Sigmoid colon (tissue), 7 donors: ENCODE measurements at places on chromosomes 16 and 17.

- DNase-seq = no peak
- H3K27me3 ChIP-seq = no peaks in the 10 kb centered on the region
- H3K27ac ChIP-seq = no peak overlapping the region
- H3K36me3 ChIP-seq = no peaks in the 10 kb centered on the region
- no peaks in the 10 kb centered on the region for H3K4me1 ChIP-seq
These were observed 756.4 kb upstream of the EEF2KMT start for GRCh38 chr16:5854027-5854426.

DNA sequence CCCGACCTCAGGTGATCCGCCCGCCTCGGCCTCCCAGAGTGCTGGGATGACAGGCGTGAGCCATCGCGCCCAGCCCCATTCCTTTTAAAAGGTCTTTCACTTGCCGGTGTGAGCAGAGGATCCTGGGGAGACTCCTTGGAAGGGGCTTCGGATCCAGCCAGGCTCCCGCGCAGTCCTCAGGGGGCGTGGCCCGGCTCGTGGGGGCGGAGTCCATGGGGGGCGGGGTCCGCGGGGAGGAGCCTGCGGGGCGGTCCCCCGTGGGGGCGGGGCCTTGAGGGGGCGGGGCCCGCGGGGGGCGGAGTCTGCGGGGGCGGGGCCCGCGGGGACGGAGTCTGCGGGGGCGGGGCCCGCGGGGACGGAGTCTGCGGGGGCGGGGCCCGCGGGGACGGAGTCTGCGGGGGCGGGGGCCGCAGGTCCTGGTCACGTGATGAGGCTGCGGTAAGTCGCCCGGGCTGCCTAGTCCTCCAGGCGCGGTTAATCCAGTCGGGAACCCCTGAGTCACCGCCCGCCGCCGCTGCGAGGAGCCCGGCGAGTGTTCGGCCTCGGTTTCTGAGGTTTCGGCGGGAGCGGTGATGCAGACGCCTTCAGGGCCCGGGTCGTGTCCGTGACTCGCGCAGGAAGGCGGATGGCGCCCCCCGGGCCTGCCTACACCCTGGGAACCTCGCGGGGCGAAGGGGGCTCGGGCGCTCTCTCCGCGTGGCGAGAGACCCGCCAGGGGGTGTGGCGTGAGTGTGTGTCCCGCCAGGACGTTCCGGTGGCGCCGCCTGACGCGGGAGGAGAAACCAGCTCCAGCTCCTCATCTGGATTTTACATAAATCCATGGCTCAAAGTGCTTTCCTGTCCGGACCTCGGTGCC is 23.6 kb upstream of the ABR start:
- H3K4me1 ChIP-seq = peaks cover 7% of the 10 kb centered on the region
- no peaks in the 10 kb centered on the region for H3K27me3 ChIP-seq
- H3K36me3 ChIP-seq = no peaks in the 10 kb centered on the region
- peak; percentile 90 for DNase-seq
- H3K27ac ChIP-seq = peak overlapping the region; percentile 80

DNA sequence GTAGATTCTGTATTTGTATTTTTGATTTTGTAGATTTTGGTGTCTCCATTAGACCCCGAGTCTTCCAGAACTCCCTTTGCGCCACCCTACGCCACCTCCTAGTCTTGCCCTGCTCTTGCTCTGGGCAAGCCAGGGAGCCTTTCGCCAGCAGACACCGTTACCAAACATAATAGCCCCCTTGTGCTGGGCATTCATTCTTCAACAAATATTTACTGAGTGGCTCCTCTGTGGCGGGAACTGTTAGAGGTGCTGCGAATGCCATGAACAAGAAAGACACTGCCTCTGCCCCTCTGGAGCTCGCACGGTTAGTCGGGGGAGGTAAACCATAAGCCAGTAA is 841 bp upstream of the GPT2 start:
- no peaks in the 10 kb centered on the region for H3K36me3 ChIP-seq
- H3K4me1 ChIP-seq = peaks cover 16% of the 10 kb centered on the region
- peak overlapping the region; percentile 72 for H3K27ac ChIP-seq

DNA sequence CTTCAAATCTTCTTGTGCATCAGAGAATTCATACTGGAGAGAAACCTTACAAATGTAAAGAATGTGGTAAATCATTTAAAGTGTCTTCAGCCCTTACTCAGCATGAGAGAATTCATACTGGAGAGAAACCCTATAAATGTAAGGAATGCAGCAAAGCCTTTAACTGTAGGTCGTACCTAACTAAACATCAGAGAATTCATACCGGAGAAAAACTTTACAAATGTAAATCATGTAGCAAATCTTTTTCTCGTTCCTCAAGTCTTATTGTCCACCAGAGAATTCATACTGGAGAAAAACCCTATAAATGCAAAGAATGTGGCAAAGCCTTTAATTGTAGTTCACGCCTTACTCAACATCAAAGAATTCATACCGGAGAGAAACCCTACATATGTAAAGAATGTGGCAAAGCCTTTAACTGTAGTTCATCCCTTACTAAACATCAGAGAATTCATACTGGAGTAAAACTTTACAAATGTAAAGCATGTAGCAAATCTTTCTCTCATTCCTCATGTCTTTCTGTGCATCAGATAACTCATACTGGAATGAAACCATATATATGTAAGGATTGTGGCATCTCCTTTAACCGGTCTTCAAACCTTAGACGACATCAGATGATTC is 118.5 kb upstream of the ZNF267 start:
- H3K27me3 ChIP-seq = no peaks in the 10 kb centered on the region
- no peaks in the 10 kb centered on the region for H3K4me1 ChIP-seq
- H3K27ac ChIP-seq = no peak overlapping the region
- H3K4me3 ChIP-seq = no peak overlapping the region

- no peak overlapping the region for H3K27ac ChIP-seq
- no peaks in the 10 kb centered on the region for H3K27me3 ChIP-seq
- H3K4me1 ChIP-seq = no peaks in the 10 kb centered on the region
- no peak overlapping the region for H3K4me3 ChIP-seq
- no peak for DNase-seq
- H3K36me3 ChIP-seq = peaks cover 96% of the 10 kb centered on the region
These were observed 17.1 kb downstream of the ACLY start for GRCh38 chr17:41901646-41902045.

- H3K27ac ChIP-seq = no peak within 1 kb of the TSS
- H3K4me1 ChIP-seq = no peaks in the 10 kb centered on the region
- peaks cover 3% of the 10 kb centered on the region for H3K27me3 ChIP-seq
- H3K4me3 ChIP-seq = no peak within 1 kb of the TSS
These were observed at the start of gene KRT17 for GRCh38 chr17:41624208-41625101. TSS of gene KRT17 (minus strand) at chr17:41624575. CDS start at chr17:41624509, 66 bp downstream.

GRCh38 chr16:4814542-4815173 is 12.2 kb upstream of the ROGDI start:
- H3K4me3 ChIP-seq = no peak overlapping the region
- H3K27me3 ChIP-seq = no peaks in the 10 kb centered on the region
- peaks cover 21% of the 10 kb centered on the region for H3K4me1 ChIP-seq
- H3K27ac ChIP-seq = peak overlapping the region; percentile 84
- no peak for DNase-seq

GRCh38 chr17:35557353-35557752 is 3.3 kb downstream of the SLFN14 start:
- no peaks in the 10 kb centered on the region for H3K4me1 ChIP-seq
- no peaks in the 10 kb centered on the region for H3K36me3 ChIP-seq
- no peak overlapping the region for H3K4me3 ChIP-seq
- peaks cover 6% of the 10 kb centered on the region for H3K27me3 ChIP-seq
- DNase-seq = no peak

DNA sequence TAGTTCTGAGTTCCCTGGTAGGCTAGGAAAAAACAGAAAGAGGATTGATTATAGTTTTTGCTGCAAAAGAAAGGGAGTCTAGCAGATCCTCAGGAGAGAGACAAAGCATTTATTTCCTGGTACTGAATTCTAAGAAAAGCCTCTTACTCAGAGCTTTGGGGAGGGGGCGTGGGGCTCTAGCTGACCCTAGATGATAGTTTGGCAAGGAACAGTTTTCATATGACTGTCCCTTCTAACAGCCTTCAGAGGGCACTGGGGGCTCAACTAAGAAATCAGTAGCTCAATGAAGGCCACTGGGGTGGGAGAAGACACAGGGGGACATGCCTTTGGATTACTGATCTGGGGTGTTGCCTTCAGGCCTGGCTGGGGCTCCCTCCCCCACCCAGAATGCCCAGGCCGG is 4.0 kb downstream of the CA7 start:
- H3K27me3 ChIP-seq = peaks cover 23% of the 10 kb centered on the region
- no peak for DNase-seq
- no peak overlapping the region for H3K27ac ChIP-seq
- no peaks in the 10 kb centered on the region for H3K36me3 ChIP-seq

GRCh38 chr17:45108595-45109521 is 23.5 kb downstream of the PLCD3 start:
- H3K27me3 ChIP-seq = no peaks in the 10 kb centered on the region
- no peak overlapping the region for H3K4me3 ChIP-seq
- peak overlapping the region; percentile 84 for H3K27ac ChIP-seq
- DNase-seq = no peak
- H3K36me3 ChIP-seq = peaks cover 61% of the 10 kb centered on the region

GRCh38 chr17:82246040-82246364 is 17.2 kb downstream of the SLC16A3 start:
- DNase-seq = peak; percentile 59
- peak overlapping the region; percentile 86 for H3K27ac ChIP-seq
- peaks cover 77% of the 10 kb centered on the region for H3K36me3 ChIP-seq
- H3K4me3 ChIP-seq = no peak overlapping the region
- no peaks in the 10 kb centered on the region for H3K27me3 ChIP-seq

DNA sequence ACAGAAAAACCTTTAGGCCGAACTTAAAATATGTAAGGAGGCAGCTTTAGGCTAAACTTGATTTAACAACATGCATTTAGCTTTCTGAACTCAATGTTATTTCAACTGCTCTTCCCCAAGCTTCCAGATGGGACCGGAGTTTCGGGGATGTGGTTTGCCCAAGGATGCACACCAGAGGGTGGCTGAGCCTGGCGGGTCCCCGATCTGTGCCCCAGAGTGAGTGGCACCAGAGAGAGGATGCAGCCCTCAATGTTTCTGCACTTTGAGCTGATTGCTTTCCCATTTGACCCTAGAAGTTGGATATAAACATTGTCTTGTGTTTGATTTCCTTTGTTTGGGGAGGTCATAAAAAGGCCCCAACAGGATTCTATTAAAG is 348.0 kb upstream of the TNRC6C start:
- peak overlapping the region; percentile 59 for H3K27ac ChIP-seq
- H3K27me3 ChIP-seq = no peaks in the 10 kb centered on the region
- no peak overlapping the region for H3K4me3 ChIP-seq

DNA sequence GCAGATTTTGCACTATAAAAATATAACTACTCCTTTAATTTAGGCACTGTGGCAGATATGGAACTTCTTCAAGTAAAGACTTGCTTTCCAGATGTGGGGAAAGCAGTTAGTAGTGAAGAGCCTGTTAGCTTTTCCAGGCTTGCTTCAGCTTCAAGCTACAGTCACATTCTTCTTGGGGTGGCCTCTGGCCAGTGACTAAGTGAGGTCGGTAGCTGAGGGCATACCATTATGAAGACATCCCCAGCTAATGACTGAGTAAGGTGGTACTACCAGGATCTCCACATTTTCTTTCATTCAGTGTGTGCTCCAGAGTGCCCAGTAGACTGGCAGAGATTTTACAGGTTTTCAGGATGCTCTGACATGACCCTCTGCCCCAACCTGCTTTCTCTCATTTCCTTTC is 167.1 kb upstream of the KIF2B start:
- no peaks in the 10 kb centered on the region for H3K27me3 ChIP-seq
- H3K4me3 ChIP-seq = no peak overlapping the region
- no peak overlapping the region for H3K27ac ChIP-seq
- H3K4me1 ChIP-seq = no peaks in the 10 kb centered on the region
- no peak for DNase-seq

GRCh38 chr17:285751-286422 is 66.7 kb downstream of the RPH3AL start:
- no peaks in the 10 kb centered on the region for H3K36me3 ChIP-seq
- H3K4me3 ChIP-seq = no peak overlapping the region
- H3K4me1 ChIP-seq = no peaks in the 10 kb centered on the region
- H3K27ac ChIP-seq = no peak overlapping the region
- DNase-seq = peak; percentile 55

DNA sequence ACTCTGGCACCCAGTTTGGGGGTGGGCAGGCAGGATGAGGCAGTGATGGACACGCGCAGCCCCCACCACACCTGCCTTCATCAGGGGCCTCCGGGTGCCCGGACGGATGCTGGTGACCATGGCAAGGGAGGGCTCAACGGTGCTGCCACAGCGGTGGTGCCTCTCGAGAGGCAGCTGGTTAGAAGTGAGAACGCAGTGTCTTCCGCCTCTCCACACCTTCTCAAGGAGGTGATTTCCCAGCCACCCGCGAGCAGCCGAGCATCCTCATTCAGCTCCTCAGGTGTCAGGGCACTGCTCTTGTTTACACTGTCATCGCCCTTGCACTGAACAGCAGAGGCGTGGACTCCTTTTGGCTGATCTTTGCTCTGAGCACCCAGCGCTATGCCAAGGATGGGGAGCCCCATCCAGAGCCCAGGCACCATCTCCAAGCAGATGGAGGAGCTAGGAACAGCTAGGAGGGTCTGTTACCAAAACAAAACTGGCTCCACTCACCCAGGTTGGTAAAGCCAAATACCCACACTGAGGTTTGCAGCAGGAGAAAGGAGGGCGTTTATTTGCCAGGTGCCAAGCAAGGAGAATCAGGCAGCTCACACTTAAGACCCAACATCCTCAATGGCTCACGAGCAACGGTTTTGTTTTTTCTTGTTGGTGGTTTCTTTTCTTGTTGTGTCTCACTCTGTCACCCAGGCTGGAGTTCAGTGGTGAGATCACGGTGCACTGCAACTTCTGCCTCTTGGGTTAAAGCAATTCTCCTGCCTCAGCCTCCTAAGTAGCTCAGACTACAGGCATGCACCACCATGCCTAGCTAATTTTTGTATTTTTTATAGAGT is 174.3 kb upstream of the TNRC6C start:
- no peak for DNase-seq
- H3K36me3 ChIP-seq = no peaks in the 10 kb centered on the region
- no peak overlapping the region for H3K4me3 ChIP-seq
- no peak overlapping the region for H3K27ac ChIP-seq
- H3K4me1 ChIP-seq = no peaks in the 10 kb centered on the region

DNA sequence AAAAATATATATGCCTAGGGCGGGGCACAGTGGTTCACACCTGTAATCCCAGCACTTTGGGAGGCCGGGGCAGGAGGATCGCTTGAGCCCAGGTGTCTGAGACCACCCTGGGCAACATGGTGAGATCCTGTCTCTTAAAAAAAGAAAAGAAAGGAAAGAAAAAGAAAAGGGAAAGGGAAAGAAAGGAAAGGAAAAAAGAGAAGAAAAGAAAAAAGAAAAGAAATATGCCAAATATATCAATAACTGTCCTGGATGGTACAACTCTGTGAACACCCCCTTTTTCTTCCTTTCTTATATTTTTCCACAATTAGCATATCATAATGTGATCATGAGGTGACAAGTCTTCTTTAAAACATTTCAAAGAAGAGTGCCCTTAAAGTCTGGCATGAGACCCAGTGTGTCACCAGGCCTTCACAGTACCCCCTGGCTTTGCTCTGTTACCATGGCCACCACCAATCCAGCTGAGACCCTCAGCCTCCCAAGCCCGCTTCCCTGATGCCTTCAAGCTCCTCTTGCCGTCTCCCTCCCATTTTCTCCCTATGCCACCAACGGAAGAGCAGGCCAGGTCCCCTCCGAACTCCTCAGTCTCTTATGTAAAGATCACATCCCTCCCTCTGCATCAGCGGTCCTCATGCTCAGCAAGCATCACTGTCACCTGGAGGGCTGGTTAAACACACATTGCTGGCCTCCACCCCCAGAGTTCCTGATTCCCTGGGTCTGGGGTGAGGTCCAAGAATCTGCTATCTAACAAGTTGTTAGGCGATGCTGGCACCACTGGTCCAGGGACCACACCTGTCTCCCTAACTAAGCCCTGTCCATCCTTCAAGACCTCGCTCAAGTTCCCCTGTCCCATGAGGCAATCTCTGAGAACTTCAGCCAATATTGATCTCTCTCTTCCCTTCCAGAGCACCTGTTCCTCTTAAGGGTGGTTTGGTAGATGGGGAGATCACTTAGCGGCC is 44.5 kb downstream of the CUEDC1 start:
- no peaks in the 10 kb centered on the region for H3K27me3 ChIP-seq
- H3K4me1 ChIP-seq = peaks cover 69% of the 10 kb centered on the region
- no peaks in the 10 kb centered on the region for H3K36me3 ChIP-seq
- no peak overlapping the region for H3K4me3 ChIP-seq
